ENCODE measurements at places on chromosomes 12 and 14.

DNA sequence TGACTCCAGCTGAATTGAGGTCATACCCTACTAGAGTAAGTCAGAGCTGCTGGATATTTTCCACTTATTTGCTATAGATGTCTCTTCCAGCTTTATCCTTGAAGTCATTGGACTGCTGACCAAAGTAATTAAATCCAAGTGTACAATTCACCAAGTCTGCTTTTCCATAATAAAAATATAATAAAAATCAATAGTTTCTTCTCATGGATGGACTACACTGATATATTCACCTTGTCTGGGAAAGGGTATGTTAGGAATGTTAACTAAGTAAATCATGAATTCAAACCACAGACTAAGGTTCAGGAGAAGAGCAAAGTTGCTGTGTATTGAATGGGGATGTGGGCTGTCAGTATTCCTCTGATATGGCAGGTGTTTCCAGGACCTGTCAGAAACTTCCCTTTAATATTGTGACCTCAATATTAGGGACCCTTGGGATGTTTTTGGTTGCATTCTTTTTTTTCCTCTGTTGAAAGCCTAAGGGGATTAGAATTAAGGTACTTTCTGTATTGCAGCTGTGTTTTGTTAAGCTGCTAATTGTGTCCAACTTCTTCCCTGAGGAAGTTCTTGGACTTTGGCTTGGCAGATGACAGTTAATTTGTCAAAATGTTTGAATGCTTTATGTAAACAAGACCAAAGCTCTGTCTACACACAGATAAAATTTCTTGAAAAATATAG, 284.0 kb downstream of the ATP23 start:
- no peak for DNase-seq

- DNase-seq = no peak
Observed at GRCh38 chr12:94271351-94271750, 123.0 kb downstream of the PLXNC1 start.

DNA sequence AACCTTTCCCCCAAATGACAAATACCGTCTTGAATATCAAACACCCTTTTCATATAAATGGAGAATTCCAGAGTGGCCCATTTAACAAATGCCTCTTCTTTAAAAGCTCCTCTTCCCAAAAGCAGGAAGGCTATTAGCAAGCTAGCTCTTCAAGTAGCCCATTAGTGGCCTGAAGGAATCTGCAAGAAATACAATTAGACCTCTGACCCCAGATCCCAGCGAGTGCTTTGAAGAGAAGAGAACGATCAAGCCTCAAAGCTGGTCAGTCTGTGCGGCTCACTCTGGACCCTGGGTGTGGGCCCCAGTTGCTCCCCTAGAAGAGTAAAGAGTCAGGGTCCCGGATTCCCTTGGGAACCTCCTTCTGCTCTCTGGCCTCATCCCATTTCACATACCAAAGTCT, 325.6 kb downstream of the NUAK1 start:
- DNase-seq = no peak

GRCh38 chr12:106245767-106246166, 2.1 kb downstream of the CKAP4 start:
- no peak for DNase-seq

DNA sequence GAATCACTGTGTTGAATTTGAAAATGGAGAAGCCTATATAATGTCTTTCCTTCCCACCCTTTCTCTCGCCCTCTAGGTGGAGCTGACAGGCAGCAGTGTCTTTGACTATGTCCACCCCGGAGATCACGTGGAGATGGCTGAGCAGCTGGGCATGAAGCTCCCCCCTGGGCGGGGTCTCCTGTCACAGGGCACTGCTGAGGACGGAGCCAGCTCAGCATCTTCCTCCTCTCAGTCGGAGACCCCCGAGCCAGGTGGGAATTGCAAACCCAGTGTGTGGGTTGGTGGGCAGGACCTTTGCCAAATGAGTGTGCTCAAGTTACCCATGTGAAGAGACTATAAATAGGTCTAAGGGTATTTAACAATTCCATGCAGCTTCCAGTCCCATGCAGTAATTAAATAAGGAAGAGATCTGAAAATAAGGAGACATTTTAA, 274.7 kb downstream of the EGLN3 start:
- no peak for DNase-seq

GRCh38 chr14:94677747-94678146, 65.6 kb downstream of the SERPINA3 start:
- DNase-seq = no peak

GRCh38 chr14:104735830-104736642, 12.0 kb downstream of the ADSS1 start:
- no peak for DNase-seq

DNA sequence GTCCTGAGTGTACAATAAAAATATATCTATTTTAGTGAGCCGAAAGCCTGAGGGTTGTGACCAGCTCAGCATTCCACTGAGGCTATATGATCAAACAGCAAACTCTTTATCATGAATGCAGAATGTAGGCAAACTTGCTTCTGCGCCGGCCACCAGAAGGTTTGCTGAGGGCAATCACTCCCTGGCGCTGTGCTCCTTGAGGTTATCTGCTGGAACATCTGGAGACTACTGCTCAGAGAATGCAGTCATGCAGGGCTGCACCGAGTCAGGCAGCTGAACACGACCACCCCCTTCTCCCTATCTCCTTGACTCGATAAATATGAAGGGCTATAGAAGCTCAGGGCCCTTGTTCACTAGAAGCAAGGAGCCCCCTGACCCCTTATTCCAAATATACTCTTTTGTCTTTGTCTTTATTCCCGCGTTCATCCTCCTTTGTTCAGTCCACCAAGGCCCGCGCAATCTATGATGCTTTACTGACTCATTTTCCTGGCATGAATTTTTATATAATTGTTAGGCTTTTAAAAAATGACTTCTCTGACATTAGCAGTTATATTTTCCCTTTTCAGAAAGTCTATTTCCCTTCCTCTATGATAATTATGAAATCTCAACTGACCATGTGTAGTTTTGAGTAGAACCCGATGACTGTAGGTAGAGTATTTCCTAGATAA, 1089.3 kb downstream of the SLC16A7 start:
- no peak for DNase-seq

GRCh38 chr14:103711516-103712431, 3.5 kb downstream of the XRCC3 start:
- DNase-seq = no peak

DNA sequence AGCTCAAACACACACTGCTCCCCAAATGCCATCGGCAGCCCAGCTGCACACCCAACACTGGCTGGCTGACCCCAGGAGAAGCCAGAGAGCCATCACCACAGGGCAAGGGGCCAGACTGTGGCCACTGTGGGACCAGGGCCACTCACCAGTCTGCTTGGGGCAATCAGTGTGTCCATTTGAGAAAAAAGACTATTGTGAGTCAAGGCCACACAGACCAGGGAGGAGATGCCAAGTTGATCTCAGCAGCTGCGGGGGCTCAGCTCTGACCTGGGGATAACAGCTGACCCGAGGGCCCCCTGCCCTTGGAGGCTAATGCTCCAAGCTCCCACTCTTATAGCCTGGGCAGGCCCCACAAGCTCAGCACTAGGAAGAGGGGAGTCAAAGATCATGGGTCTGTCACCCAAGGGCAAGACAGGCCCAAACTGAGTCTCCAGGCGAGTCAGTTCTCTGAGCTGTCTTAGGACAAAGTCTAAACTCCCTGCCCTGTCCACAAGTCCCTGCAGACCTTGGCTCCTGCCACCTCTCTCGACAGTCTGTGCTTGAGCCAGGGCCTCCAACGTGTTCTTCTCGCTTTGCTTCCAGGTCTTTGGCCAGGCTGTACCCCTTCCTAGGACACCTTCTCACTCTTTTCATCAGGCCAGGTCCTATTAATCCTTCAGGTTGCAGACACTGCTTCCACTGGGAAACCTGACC, 30.1 kb upstream of the PNMA1 start:
- DNase-seq = no peak

DNA sequence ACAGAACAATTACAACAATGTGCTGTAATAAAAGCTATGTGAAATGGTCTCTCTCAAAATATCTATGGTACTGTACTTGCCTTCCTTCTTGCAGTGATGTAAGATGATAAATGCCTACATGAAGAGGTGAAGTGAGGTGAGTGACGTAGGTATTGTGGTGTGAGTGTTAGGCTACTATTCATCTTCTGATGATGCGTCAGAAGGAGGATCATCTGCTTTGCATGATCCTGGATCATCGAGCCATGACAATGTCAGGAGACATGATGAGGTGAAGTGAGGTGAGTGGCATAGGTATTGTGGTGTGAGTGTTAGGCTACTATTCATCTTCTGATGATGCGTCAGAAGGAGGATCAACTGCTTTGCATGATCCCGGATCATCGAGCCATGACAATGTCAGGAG, 105.8 kb downstream of the KCNC2 start:
- no peak for DNase-seq

DNA sequence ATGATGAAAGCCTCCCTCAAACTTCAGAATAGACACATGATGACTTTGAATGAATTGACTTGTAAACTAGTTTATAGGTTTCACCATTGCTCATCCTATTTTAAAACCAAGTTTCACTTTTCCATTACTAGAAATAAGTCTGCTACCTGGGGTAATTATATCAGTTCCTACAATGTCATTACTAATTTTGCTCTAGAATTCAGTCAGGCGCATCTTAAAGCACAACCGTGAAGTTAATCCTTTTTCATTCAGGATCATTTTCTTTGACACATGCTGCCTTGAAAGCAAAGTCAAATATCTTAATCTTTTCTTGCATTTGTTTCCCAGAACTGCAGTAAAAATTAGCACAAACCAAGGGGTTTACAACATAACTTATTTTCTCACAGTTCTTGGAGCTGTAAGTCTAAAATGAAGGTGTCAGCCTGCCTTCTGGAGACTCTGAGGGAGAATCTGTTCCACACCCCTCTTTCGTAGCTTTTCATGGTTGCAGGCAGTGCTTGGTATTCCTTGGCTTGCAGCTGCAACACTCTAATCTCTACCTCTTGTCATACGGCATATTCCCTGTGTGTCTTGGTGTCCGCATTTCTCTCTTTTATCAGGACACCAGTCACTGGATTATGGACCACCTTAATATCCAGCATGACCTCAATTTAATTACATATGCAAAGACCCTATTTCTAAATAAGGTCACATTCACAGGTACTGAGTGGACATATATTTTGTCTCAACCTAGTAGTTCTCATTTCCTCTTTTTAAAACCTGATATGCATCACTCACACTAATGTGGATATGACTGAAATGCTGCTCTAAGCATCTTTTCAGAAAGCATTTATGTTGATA, 114.3 kb upstream of the PDZRN4 start:
- no peak for DNase-seq

GRCh38 chr12:7439579-7440505, 4.1 kb downstream of the CD163L1 start:
- DNase-seq = peak; percentile 5

DNA sequence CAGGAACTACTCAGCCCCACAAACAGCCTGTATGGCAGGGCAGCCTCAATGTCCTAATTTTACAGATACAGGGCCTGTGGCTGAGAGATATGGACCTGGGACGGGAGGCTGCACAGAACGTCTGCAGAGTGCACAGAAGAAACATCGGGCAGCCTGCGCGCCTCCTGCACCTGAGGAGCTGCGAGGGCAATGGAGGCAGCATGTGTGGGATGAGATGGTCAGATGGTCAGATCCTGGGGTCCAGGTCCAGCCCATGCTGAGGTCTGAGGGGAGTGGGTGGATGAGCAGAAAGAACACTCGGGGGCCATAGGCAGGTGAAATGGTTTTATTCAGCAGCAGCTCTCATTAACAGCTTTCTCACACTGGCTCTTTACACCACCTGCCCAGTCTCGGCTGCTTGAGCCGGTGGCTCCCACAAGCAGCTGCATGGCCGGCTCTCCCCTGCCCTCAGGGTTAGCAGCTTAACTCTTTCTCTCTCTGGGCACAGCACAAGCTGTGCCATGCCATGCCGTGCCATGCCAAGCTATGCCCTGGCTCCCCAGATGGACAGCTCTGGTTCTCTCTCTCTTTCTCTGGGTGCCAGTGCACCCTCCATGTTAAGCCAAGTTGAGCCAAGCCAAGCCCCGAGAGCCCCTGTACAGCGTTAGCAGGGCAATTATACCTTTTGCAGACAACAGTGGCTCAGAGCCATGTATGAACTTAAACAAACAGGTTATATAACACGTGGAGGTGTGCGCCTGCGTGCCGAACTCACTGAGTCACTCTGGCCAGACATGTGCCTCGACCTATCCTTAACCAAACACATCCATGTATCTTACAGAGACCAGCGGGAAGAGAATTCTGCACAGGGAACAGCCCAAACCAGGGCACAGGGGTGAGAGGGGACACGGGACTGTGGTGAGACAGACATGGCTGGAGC, 47.6 kb downstream of the RIMBP2 start:
- no peak for DNase-seq

DNA sequence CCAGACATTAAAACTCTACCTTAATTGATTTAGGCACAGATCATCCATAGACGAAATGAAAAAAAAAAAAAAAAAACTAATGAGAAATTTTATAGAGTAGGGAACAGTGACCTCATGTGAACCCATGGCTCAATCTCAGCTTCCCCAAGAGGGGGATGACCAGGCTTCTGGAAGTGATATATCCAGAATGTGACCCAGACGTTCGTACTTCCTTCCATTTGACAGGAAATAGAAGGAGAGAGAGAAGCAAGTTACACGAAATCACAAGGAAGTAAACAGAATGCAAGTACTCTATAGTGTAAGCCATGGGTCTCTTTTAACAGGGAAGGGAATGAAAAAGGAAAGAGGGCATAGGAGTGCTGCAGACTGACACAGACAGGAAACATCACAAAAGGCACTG, 10.1 kb downstream of the FOXN3 start:
- DNase-seq = no peak

- DNase-seq = no peak
Observed at GRCh38 chr12:113808095-113808951, 157.8 kb downstream of the RBM19 start.

DNA sequence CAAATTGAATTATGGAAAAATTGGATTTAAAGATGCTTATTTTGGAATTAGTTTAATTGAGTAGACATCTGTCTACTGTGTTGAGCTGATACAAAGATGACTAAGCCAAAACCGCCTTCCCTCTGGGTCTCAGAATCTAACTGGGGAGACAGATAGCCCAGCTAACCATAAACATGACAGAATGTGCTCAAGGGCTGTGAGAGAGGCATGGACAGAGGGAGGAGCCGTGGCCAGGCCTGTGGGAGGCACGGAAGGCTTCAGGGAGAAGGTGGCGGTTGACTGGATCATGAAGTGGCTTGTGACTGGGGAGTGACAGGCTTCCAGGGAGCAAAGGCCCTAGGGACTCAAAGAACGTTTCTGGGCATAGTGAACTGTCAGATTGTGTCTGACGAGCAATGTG, 74.6 kb downstream of the DACT1 start:
- DNase-seq = no peak

DNA sequence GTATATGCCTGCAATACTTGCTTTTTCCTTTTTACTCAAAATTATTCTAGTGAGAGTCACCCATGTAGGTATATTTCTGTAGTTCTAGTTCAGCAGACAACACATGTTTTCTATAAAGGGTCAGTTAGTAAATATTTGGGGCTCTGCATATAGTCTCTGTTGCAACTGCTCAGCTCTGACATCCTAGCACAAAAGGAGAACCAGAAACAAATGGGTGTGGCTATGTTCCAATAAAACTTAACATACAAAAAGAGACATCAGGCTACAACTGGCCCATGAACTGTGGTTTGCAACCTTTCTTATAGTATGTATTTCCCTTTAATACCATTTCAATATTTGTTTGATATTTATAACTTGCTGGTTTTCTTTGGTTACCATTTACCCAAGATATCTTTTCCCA, 11.9 kb downstream of the NT5DC3 start:
- DNase-seq = no peak
